A549 treated with AZD2906 at 1 μM for 4 hours (cell line): ENCODE measurements at places on chromosomes 13 and 19. TPM values are rescaled to one million over a fixed set of nuclear protein-coding genes. Genes with fewer than 3 reads are reported as not detected.

The GADD45B gene
- 97.0 to 127 TPM (median 119 TPM) in 5 replicates for total RNA-seq

The CYP2F1 gene
- total RNA-seq, result not detected in 5 replicates

The CACNG6 gene
- total RNA-seq, result 10.3 to 12.7 TPM (median 11.0 TPM) in 5 replicates

The SYDE1 gene
- total RNA-seq, result 15.9 to 20.7 TPM (median 18.4 TPM) in 5 replicates

The VSTM1 gene
- total RNA-seq, result 0.43 to 0.83 TPM (median 0.50 TPM) in 5 replicates

The LGALS7B gene
- total RNA-seq, result 0.39 to 0.75 TPM (median 0.51 TPM) in 4 of 5 replicates, not detected in the other

The FOSB gene
- total RNA-seq, result 8.7 to 13.2 TPM (median 10.6 TPM) in 5 replicates

The SLITRK6 gene
- 0.15 to 0.23 TPM (median 0.21 TPM) in 5 replicates for total RNA-seq

The ADGRE1 gene
- total RNA-seq, result 4.3 to 5.6 TPM (median 4.7 TPM) in 5 replicates

The CAMSAP3 gene
- total RNA-seq, result 4.8 to 6.6 TPM (median 6.4 TPM) in 5 replicates

The KIR3DL1 gene
- total RNA-seq, result not detected in 5 replicates

The KIRREL2 gene
- 0.39 to 0.59 TPM (median 0.44 TPM) in 5 replicates for total RNA-seq

The ZNF667 gene
- total RNA-seq, result not detected in 5 replicates

The LGALS14 gene
- total RNA-seq, result not detected in 5 replicates

The IGSF23 gene
- total RNA-seq, result 0.36 to 0.67 TPM (median 0.42 TPM) in 5 replicates

The KLK10 gene
- total RNA-seq, result 0.17 to 0.65 TPM (median 0.30 TPM) in 5 replicates

The CA11 gene
- total RNA-seq, result 6.9 to 11.7 TPM (median 9.4 TPM) in 5 replicates

The PPP1R15A gene
- 79.7 to 121 TPM (median 92.8 TPM) in 5 replicates for total RNA-seq

The SOX1 gene
- not detected in 5 replicates for total RNA-seq

The CERS1 gene
- total RNA-seq, result 3.6 to 5.3 TPM (median 5.0 TPM) in 5 replicates

The RPL13A gene
- 3,944 to 4,526 TPM (median 4,133 TPM) in 5 replicates for total RNA-seq

The CCDC70 gene
- not detected in 5 replicates for total RNA-seq

The TOMM40 gene
- total RNA-seq, result 182 to 258 TPM (median 243 TPM) in 5 replicates

The IGFL3 gene
- 0.16 to 0.25 TPM (median 0.17 TPM) in 3 of 5 replicates, not detected in the others for total RNA-seq

The HCST gene
- 0.29 to 0.75 TPM (median 0.53 TPM) in 4 of 5 replicates, not detected in the other for total RNA-seq

The MEIS3 gene
- total RNA-seq, result 30.9 to 42.1 TPM (median 40.5 TPM) in 5 replicates

The SACS gene
- 9.0 to 12.2 TPM (median 11.1 TPM) in 5 replicates for total RNA-seq

The SYCN gene
- not detected in 5 replicates for total RNA-seq

The ATXN8OS gene
- not detected in 5 replicates for total RNA-seq

The EPSTI1 gene
- total RNA-seq, result 0.28 to 0.57 TPM (median 0.41 TPM) in 5 replicates

The C19orf38 gene
- total RNA-seq, result 0.10 to 0.13 TPM in 2 of 5 replicates, not detected in the others

The CEACAM7 gene
- total RNA-seq, result 0.07 to 0.12 TPM (median 0.09 TPM) in 5 replicates

The TMC4 gene
- total RNA-seq, result 0.69 to 1.3 TPM (median 1.1 TPM) in 5 replicates
